ENCODE measurements at places on chromosomes 7 and 10. TPM values are rescaled to one million over a fixed set of nuclear protein-coding genes. Genes with fewer than 3 reads are reported as not detected.

- no peak for DNase-seq
Observed at GRCh38 chr7:26298472-26299058, 6.9 kb downstream of the SNX10 start.

The SPDYE9 gene
- total RNA-seq: not detected

DNA sequence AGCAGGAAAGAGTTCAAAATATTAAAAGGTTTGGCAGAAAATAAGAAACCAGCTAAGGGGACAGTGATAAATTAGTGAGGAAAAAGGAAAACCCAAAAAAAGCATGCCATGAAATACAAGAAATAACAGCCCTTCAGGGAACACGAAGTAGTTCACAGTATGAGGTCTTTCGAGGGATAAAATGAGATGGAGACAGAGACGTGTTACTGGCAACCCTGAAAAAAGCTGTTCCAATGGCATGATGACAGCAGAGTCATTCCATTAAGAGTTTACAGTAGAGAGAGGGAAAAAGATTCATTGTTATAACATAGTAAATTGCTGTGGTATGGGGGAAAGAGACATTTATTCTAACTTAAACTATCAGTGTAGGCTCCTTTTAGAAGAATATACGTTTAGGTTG is 391.2 kb downstream of the ANKRD7 start:
- no peak for DNase-seq

DNA sequence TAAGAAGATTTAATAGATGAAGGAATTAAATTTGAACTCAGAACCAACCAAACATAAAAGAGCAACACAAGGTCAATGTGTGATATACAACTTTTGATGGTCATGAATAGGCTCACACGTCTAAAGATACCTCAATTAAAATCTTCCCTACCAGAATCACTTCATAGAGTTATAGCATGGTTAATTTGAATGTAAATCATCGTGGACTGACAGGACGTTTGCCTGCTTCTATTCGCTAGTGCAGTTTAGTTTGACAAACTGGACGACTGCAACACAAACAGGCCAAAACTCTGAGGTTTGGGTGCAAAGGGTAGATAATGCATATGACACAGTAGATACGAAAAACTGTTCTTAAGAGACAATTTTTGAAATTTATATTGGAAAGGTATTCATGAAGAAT is 32.5 kb upstream of the CNTNAP2 start:
- no peak for DNase-seq

- DNase-seq: no peak
Observed at GRCh38 chr10:87619705-87620104, 40.0 kb upstream of the PAPSS2 start.

The PRLHR gene
- not detected for total RNA-seq

- peak; percentile 41 for DNase-seq
Observed at GRCh38 chr7:65832281-65832680, 40.6 kb upstream of the VKORC1L1 start.

- no peak for DNase-seq
Observed at GRCh38 chr7:33373195-33373594, 243.8 kb downstream of the BBS9 start.

GRCh38 chr10:89869180-89869579 is 167.8 kb downstream of the KIF20B start:
- peak; percentile 23 for DNase-seq

The SYNPO2L gene
- not detected for total RNA-seq

DNA sequence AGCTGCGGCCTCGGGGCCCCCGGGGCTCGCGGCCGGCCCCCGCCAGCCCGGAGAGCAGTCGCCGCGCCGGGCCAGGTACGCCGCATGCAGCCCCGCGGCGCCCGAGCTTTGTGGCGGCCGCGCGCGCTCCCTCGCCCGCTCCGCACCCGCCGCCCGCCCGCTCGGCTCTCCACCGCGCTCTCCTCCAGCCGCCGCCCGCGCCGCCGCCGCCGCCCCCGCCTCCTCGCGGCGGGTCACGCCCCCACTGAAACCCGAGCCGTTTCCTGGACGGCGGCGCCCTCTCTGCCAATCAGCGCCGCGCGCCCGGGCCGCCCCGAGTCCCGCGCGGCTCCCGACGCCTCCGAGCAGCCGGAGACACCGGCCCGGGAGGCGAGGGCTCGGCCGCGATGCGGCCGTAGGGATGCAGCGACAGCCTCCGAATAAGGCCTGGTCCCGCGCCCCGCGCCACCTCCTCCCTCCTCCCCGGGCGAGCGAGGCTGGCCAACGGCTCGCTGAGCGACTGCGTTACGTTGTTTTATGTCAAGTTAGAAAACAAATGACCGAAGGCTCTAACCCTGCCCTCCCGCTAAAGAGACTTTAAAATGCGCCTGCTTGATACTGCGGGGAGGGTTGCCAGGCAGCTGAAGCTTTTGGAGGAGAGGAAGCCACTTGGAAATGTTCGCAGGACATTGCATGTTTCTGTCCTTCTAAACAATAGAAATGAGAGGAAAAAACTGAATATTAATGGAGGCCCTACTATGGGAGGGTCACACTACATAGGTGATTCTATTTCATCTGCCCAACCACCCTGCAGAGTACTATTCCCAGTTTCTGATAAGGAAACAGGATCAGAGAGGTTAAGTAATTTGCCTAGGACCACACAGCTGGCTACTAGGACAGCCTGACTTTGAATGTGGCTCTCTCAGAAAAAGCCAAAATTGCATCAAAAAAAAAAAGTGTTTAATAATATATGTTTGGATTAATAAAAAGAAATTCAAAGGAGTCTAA is at the start of gene FGFR2:
Gene FGFR2 (minus strand): TSS at position 182 of the 987 bp plus-strand sequence. CDS start 4,627 bp downstream, outside the sequence.
- peak; percentile 85 for DNase-seq

The CALML5 gene
- total RNA-seq: not detected

- peak; percentile 57 for DNase-seq
Observed at GRCh38 chr10:11164803-11165590, 147.3 kb downstream of the CELF2 start.

DNA sequence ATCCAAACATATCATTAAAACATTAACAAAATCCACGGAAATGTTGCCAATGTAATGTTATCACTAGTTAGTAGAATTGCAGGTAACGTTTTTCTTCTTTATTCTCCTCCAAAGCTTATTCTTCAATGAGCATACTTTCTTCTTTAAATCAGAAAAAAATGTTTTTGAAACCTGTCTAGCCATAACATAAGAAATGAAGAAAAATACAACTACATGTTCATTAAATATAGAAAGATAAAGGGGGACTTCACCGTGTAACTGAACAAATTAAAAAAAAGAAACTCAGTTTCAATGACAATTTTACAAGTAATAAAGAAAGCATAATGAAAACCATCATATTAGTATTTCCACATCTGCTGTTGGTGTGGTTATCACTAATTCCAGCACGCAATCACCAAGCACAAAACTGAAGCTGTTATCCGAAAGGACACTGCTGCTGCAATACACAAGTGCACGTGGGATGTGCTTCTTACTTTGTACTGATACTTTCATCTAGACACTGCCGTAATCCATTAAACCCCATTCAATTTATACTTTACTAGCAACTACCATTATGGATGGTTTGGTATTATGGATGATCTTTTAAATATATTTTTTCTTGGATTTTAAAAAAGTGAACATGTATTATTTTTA is 9.6 kb downstream of the ESYT2 start:
- DNase-seq: peak; percentile 23

GRCh38 chr7:85014936-85015660 is 171.8 kb downstream of the SEMA3D start:
- DNase-seq: no peak

The NANOS1 gene
- 4.7 TPM for total RNA-seq

DNA sequence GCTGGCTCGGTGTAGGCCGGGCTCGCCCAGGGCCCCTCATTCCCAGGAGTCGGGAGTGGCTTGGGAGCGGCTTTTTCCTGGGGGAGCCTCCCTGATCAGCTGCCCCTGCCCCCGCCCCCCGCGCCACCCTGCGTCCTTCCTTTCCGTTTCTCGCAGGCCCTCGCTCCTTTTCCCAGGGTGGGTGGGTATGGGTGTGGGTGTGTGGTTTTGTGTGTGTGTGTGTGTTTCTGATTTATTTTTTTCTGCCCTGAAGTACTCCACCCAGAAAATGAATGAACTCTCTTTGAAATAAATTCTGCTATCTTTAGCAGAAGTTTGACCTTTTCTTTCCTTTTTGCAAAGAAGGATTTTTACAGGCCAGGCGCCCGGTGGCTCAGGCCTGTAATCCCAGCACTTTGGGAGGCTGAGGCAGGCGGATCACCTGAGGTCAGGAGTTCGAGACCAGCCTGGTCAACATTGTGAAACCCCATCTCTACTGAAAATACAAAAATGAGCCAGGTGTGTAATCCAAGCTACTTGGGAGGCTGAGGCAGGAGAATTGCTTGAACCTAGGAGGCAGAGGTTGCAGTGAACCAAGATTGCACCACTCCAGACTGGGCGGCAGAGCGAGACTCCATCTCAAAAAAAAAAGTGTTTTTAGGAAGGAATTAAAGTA is 30.0 kb upstream of the AP5Z1 start:
- DNase-seq: no peak

- DNase-seq: no peak
Observed at GRCh38 chr7:14023342-14023741, 33.9 kb upstream of the ETV1 start.

GRCh38 chr7:24591152-24591551 is 17.9 kb downstream of the PALS2 start:
- DNase-seq: no peak

The GJD4 gene
- total RNA-seq: not detected

DNA sequence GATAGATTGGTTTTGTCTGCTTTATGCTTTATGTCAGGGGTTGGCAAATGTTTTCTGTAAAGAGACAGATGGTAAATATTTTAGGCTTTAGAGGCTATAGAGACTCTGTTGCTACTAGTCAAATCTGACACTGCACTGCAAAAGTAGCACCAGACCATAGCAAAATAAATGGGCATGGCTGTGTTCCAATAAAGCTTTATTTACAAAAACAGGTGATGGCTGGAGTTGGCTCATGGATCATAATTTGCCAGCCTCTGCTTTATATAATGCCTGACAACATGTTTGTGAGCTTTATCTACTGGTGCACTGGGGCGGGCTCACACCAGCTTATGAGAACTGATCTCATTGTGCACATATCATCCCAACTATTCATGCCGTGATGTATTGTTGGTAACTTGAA is 120.1 kb downstream of the PLXDC2 start:
- no peak for DNase-seq

- DNase-seq: peak; percentile 29
Observed at GRCh38 chr7:139647814-139648390, 124.4 kb downstream of the CLEC2L start.

The ZNF37A gene
- 2.7 TPM for total RNA-seq

The INA gene
- 0.46 TPM for total RNA-seq

GRCh38 chr7:70334871-70335270 is 736.6 kb downstream of the AUTS2 start:
- DNase-seq: no peak

- DNase-seq: no peak
Observed at GRCh38 chr10:85650791-85651496, 715.7 kb downstream of the GRID1 start.

DNA sequence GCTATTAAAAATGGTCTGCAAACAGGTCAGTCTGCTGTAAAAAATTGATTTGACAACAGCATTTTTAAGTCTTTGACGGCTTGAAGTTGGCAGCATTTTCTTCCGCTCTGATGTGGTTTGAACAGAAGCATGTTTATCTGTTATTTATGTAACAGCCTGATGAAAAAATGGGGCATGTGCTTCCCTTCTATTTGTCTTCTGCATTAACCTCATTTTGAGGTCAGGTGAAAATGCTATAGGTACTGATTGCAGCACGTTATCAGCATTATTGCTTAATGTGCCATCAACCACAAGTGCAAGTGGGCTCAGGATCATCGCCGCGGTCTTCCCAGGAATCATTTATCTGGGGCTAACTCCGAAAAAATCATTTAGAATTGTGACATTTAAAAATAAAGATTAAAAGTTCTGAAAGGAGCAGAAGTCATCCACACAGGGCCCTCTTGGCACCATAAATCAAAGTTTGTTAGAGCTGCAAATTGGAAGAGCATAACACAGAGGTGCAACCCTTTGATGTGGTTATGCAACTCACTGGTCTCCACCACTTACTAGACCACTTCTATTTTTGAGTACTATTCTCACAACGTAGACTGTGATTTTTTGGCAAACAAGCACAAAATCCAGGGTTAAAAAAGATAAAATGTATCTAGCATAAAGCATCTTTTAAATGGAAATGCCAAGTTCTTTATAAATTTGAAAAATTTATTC is 307.7 kb downstream of the MDFIC start:
- DNase-seq: peak; percentile 40

- peak; percentile 59 for DNase-seq
Observed at GRCh38 chr7:2242541-2243429, 759 bp downstream of the NUDT1 start.

DNA sequence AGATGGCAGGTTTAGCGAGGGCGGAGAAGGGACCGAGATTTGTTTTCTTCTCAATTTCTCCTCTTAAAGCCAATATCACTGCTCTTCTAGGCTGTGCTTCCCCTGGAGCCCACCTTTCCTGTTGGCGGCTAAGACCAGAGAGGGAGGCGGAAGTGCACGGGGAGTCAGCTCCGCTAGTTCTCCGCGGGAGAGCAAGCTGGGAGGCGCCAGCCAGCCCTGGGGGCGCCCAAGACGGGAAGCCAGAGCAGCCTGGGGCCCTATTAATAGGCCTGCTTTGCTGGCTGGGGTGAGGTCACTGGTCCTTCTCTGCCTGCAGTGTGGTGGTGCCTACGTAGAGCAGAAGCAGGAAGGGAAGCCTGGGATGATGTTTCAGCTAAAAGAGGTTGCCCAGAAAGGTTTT is 61.6 kb downstream of the LSM5 start:
- peak; percentile 28 for DNase-seq

DNA sequence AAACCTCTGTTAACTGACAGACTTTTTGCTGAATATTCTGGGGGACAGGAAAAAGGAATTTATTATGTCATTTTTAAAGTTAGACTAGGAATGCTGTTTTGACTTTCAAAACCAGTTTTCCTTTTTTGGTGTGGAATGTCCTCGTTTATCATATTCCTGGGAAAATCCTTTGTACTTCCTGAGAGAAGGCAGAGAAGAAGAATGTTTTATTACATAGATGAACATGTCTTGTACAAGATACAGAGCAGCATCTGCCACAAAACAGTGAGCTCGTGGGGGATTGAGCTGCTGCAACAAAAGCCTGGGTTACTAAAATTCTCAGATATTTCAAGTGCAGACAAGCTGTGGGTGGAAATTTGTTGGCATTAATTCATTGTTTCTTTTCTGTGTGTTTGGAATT is 20.2 kb downstream of the MCU start:
- DNase-seq: no peak

GRCh38 chr7:152868122-152869040 is 108.8 kb downstream of the ACTR3B start:
- no peak for DNase-seq

DNA sequence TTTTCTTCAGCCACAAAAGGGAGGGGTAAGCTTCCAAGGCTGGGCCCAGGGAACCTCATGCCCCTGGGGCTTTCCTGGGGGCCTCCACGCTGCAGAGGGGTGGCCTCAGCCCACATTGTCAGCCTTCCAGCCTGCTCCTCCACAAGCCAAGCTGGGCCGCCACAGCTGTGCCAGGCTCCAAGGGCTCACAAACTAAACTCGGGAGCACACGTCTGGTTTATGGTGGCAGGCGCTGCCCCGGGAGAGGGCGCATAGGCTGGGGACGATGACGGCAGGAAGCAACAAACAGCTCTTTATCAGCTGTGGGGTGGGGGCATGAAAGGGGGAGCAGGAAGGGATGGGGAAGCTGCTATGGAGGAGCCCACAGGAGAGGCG is 6.3 kb upstream of the CDH23 start:
- DNase-seq: no peak

GRCh38 chr10:131979336-131979735 is 2.4 kb downstream of the BNIP3 start:
- DNase-seq: no peak

The CCDC3 gene
- total RNA-seq: 1.1 TPM

Measured in Daoy (cell line).